Neuronal stem cell (in vitro differentiated cells): ENCODE measurements at places on chromosomes 12 and 14.

- H3K27me3 ChIP-seq, result no peaks in the 10 kb centered on the region
- peak overlapping the region; percentile 90 for H3K27ac ChIP-seq
- DNase-seq, result peak; percentile 47
- peaks cover 28% of the 10 kb centered on the region for H3K4me1 ChIP-seq
- peaks cover 5% of the 10 kb centered on the region for H3K36me3 ChIP-seq
These were observed 67.9 kb downstream of the GNS start for GRCh38 chr12:64691227-64691794.

- peaks cover 4% of the 10 kb centered on the region for H3K4me1 ChIP-seq
- no peak overlapping the region for H3K27ac ChIP-seq
- H3K36me3 ChIP-seq, result no peaks in the 10 kb centered on the region
These were observed 37.9 kb downstream of the ISCA2 start for GRCh38 chr14:74531467-74531866.

DNA sequence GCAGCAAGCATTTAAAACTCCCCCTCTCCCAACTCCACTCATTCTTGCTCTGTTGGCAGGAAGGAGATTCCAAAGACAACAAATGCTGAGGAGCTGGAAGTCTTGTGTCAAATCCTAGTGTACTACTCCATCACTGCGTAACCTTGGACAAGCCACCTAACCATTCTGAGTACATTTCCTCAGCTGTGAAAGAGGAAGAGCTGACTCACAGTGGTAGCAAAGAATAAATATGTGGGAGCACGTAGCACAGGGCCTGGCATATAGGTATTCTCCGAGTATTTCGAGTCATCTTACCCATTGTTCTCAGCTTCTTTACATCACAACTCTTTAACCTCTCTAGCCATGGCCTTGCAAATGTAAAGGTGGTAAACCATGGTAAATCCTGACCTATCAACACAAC, 28.7 kb downstream of the EGLN3 start:
- no peak overlapping the region for H3K4me3 ChIP-seq
- H3K4me1 ChIP-seq, result no peaks in the 10 kb centered on the region
- H3K27ac ChIP-seq, result no peak overlapping the region
- DNase-seq, result no peak

DNA sequence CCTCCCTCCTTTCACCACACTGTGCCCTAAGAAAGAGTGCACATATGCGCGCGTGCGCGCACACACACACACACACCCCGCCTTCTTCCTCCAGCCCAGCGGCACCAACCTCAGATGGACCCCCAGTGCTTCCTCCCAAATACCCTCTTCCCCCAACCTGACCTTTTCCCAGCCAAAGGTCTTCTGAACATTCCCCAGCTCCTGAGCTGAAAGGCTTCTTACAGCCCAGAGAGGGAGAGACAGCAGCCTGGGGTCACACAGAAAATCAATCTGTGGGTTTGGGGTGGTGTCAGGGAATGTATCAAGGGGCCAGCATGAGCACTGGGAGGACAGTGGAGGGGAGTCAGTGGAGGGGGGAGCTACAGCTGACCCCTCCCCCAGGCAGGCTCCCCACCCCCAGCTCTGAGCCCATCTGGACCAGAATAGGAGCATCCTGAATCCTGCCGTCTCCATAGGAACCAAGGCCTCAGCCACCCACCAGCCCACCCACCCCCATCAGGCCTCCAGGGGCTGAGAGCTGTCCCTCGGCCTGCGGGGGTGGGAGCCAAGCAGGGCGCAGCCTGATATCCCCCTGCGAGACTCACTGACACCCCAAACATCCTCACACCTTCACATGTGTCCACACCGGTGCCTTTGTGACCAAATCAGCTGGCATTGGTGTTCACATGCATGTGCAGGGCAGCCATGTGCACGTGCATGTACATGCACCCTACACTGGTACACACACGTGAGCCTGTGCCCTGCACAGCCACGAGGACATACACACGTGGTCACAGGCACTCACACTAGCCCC, 5.7 kb downstream of the RASAL1 start:
- DNase-seq, result no peak
- no peaks in the 10 kb centered on the region for H3K36me3 ChIP-seq
- H3K27ac ChIP-seq, result no peak overlapping the region
- peaks cover 53% of the 10 kb centered on the region for H3K27me3 ChIP-seq
- no peaks in the 10 kb centered on the region for H3K4me1 ChIP-seq

- DNase-seq, result no peak
- H3K4me1 ChIP-seq, result no peaks in the 10 kb centered on the region
- no peaks in the 10 kb centered on the region for H3K36me3 ChIP-seq
These were observed 85.2 kb upstream of the MYF6 start for GRCh38 chr12:80622271-80622670.

DNA sequence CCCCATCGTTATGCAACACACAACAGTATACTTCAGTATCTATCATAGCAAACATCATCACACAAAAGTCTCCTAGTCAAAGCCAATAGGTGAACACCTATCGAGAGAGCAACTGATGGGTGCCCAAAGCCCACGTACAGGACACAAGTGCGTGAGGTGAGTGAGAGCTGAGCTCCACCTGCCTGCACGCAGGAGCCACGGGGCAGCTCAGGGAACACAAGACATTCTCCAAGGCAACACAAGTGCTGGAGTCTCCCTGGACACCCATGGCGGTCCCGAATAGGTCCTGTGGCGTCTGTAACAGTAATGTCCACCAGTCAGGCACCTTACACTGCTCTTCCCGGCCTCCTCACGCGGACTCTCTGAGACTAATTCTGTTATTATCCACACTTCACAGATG, 44.3 kb downstream of the CDC42BPB start:
- H3K27ac ChIP-seq, result no peak overlapping the region
- peaks cover 1% of the 10 kb centered on the region for H3K36me3 ChIP-seq
- H3K4me3 ChIP-seq, result no peak overlapping the region
- H3K27me3 ChIP-seq, result no peaks in the 10 kb centered on the region

- H3K27ac ChIP-seq, result no peak overlapping the region
- no peak overlapping the region for H3K4me3 ChIP-seq
- no peaks in the 10 kb centered on the region for H3K36me3 ChIP-seq
- H3K4me1 ChIP-seq, result peaks cover 8% of the 10 kb centered on the region
- H3K27me3 ChIP-seq, result no peaks in the 10 kb centered on the region
These were observed 38.1 kb downstream of the GCH1 start for GRCh38 chr14:54864526-54864925.

DNA sequence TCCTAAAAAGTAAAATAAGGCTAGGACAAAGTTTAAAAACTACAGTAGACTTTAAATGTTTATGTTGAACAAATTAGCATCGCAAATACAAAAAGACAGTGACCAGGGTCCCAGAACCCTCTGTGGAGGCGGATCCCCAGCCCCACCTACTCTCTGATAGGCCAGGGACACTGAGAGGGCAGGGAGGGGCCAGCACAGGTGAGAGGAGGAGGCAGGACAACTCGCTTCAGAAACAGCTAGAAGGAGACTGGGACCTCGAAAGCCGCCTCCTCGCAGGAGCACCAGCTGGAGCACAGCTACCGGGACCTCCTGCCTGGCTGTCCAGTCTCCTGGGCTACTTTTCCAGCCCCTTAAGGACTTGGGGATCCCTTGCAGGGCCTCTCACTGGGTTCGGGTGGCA, 992 bp downstream of the DNAH10 start:
- H3K4me3 ChIP-seq, result no peak overlapping the region
- no peak for DNase-seq
- H3K27me3 ChIP-seq, result no peaks in the 10 kb centered on the region
- peaks cover 41% of the 10 kb centered on the region for H3K36me3 ChIP-seq

GRCh38 chr14:97276573-97276972, 479.4 kb downstream of the VRK1 start:
- H3K27ac ChIP-seq, result no peak overlapping the region
- H3K4me1 ChIP-seq, result peaks cover 9% of the 10 kb centered on the region
- DNase-seq, result no peak
- no peaks in the 10 kb centered on the region for H3K36me3 ChIP-seq
- H3K4me3 ChIP-seq, result no peak overlapping the region

DNA sequence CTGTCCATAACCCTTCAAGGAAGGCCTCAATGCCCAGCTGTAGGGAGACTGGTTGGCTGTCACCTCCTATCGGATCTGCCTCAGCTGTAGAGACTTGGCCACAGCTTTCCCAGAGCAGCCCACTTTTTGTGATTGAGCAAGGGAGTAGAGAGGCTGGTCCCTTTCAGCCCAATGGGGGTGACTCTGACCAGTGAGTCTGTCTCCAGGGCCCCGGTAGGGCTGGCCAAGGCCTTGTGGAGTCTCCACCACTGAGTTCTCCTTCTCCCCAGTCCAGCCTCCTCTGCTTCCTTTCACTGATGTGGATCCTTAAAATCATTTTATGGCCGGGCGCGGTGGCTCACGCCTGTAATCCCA, 14.5 kb upstream of the HPD start:
- H3K4me3 ChIP-seq, result no peak overlapping the region
- no peaks in the 10 kb centered on the region for H3K27me3 ChIP-seq
- no peaks in the 10 kb centered on the region for H3K4me1 ChIP-seq
- H3K36me3 ChIP-seq, result no peaks in the 10 kb centered on the region
- H3K27ac ChIP-seq, result no peak overlapping the region

DNA sequence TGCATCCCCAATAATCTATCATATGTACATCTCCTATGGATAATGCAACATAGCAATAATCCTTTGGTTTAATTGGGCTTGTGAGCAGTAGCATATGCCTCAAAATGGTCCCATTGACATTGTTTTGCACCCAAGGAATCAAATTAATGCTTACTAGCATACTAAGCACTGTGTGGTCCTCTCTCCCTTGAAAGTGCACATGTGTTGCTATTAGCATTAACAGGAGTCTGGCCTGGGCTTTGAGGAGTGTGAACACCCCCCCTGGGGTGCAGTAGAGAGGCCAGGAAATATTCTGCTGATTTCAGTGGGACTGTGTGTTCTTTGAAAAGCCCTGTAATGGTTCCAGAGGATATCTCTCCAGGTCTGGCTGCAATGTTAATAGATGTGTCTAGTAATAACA, 1148.4 kb downstream of the VRK1 start:
- H3K4me1 ChIP-seq, result peaks cover 2% of the 10 kb centered on the region
- H3K27ac ChIP-seq, result no peak overlapping the region
- no peaks in the 10 kb centered on the region for H3K36me3 ChIP-seq
- H3K27me3 ChIP-seq, result no peaks in the 10 kb centered on the region

DNA sequence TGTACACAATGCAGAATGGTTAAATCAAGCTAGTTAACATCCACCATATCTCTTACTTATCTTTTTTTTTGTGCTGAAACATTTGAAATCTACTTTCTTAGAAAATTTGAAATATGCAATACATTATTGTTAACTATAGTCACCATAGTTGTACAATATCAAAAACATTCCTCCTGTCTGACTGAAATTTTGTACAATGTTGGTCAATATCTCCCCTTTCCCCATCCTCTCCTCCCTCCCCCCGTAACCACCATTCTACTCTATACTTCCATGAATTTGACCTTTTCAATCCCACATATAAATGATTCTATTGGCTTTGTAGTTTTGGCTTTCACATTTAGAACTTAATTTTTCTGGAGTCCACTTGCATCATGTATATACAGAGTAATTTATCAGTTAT, 63.5 kb upstream of the DCD start:
- DNase-seq, result no peak
- no peaks in the 10 kb centered on the region for H3K4me1 ChIP-seq
- H3K27me3 ChIP-seq, result no peaks in the 10 kb centered on the region
- H3K36me3 ChIP-seq, result no peaks in the 10 kb centered on the region
- no peak overlapping the region for H3K4me3 ChIP-seq

DNA sequence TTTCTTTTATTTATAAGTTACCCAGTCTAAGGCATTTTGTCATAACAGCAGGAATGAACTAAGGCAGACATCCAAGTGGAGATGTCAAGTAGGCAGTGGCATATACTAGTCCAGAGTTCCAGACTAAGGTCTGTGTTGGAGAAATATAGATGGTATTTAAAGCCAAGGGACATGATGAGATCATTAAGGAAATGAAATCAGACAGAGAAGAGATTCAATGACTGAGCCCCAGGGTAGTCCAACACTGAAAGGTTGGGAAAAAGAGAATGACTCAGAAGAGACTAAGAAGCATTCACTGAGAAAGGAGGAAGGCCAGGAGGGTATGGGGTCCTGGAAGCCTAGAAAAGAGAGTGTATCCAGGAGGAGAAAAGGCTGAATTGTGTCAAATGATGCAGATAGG, 442.2 kb upstream of the CCDC196 start:
- no peaks in the 10 kb centered on the region for H3K4me1 ChIP-seq
- H3K4me3 ChIP-seq, result no peak overlapping the region
- no peak overlapping the region for H3K27ac ChIP-seq
- no peak for DNase-seq
- no peaks in the 10 kb centered on the region for H3K27me3 ChIP-seq
- H3K36me3 ChIP-seq, result no peaks in the 10 kb centered on the region

DNA sequence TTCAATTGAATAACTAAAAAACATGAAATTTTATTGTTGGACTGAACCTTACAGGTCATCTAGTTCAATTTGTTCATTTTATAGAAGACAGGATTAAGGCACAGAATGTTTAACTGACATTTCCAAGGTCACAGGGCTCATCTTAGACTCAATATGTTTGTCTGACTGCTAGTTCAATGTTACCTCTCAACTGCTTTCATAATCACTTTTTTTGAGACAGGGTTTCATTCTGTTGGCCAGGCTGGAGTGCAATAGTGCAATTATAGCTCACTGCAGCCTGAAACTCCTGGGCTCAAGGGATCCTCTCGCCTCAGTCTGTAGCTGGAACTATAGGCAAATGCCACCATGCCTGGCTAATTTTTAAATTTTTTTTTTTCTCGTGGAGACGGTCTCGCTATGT, 24.4 kb upstream of the ITGA5 start:
- no peaks in the 10 kb centered on the region for H3K27me3 ChIP-seq
- no peak overlapping the region for H3K4me3 ChIP-seq
- H3K27ac ChIP-seq, result no peak overlapping the region

DNA sequence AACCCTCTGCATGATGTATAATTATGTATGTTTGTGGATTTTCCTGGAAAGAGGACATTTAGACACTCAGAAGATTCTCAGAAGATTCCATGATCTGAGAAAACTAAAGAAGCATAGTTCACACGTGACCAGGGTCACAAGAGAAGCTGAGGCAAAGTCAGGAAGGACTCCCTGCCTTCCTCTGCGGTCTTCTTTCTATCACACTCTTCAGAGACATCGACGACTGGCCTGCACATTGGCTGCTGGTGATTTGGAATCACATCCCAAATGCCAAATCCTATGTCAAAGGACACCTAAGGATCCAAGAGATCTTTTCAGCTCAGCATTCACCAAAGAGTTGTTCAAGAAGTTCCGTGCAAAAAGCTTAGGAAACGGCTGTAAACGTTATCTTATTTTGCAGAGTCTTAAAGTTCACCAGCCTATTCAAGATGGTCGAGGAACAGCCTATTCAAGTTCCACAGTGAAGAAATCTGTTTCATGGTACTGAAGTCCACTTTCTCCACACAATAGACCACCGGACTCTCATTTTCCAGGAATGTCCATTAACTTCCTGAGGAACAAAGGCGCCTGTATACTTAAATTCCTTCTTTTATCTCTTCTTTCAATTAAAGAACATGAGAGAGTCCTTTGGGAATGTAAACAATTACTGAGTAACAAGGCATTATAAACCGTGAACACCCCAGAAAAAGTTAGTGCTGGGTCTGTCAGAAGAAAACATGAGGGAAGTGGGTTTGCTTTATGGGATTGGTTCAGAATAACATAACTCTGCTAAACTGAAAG, 42.1 kb downstream of the IGF1 start:
- no peaks in the 10 kb centered on the region for H3K36me3 ChIP-seq
- no peaks in the 10 kb centered on the region for H3K4me1 ChIP-seq
- DNase-seq, result no peak
- no peaks in the 10 kb centered on the region for H3K27me3 ChIP-seq
- H3K4me3 ChIP-seq, result no peak overlapping the region
- H3K27ac ChIP-seq, result peak overlapping the region; percentile 79

GRCh38 chr14:24857277-24857676, 192.7 kb downstream of the STXBP6 start:
- H3K4me3 ChIP-seq, result no peak overlapping the region
- no peaks in the 10 kb centered on the region for H3K36me3 ChIP-seq
- no peak overlapping the region for H3K27ac ChIP-seq
- no peak for DNase-seq
- peaks cover 2% of the 10 kb centered on the region for H3K4me1 ChIP-seq
